ENCODE measurements at places on chromosomes 7 and 10.
A peak's percentile ranks its signal among the peaks of the same experiment; 100 is the strongest.

DNA sequence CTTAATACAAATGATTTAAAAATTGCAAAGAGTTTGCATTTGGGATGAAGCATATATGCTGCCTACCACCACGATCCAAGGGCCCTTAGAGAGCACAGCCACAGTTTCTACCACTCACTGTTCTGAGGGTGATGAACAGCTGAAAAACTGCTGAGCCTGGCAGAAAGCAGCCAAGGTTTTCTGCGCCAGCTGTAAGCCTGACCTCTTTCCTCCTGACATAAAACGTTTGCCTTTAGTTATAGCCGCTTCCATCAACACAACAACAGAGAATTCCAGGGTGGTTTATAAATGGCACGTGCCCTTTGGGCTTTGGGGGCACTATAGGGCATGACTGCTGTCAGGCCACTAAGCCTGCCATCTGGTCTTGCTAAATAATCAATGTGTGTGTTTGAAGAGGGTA, 222.8 kb downstream of the RELN start:
- no peak for DNase-seq

DNA sequence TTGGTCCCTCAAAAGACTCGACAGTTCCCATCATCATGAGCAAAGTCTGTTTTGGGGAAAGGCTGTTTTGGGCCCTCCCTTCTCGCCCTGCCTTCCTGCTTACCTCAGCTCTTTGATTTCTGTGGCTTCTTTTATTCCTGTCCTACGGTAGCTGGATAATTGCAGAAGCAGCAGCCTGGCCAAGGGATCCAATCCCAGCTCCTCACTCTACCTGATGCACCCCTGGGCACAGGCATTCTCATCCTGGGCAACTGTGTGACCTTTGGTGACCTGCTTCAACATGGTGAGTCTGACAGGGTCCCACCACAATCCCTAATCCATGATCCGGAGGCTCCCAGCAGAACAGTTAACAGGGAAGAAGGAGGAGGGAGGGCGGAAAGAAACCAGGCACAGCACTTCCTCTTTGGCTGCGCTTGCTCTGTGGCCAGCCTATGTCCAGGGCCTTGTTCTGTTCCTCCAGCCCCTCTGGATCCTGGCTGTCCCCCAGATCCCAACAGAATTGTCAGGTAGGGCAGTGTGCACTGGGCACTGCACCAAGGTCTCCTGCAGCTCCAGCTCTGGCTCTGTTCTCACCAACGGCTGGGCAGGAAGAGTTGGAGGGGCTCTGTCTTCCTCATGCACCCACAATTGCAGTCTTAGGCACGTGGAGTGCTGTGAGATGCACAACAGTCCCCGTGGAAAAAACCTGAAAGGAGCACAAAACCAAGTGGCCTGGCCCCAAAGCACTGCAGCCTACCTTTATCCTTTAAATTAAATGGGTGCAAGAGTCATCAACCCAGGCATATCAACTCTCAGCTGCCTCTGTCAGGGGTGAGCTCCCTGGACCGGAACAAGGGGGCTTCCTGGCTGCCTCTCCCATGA, 144.4 kb downstream of the PTPN20 start:
- DNase-seq, result no peak

DNA sequence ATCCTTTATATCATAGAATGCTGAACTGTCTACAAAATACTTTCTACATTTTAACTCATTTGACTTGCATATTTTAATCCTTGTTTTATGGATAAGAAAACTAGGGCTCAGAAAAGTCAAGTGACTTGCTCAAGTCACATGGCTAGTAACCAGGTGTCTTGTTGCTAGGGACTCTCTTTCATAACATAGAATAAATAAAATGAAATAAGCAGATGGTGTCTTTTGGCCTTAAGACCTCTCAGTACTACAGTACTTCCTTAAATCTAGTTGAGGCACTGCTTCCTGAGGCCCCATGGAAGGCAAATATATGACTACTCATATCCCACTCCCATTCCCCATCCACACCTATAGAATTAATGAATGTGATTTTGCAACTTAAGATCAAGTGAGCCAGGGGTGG, 87.9 kb downstream of the CDK6 start:
- DNase-seq, result no peak

DNA sequence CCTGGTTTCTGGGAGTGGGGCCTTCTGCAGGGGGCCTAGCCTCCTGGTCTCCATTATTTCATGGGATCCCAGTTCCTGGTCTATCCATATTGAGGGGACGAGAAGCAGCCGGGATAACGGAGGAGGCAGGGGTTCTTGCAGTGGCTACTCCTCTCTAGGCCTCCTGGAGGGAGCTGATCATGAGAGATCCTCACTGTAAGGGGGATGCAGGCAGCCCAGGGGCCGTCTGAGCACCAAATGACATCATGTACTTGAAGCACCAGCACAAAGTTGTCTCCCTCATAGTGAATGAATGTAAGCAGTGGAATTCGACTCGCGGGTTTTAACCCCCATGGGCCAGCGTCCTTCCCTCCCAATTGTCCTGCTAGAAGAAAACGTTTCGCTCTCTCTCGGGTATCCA, 964 bp upstream of the ADCY1 start:
- DNase-seq, result no peak

DNA sequence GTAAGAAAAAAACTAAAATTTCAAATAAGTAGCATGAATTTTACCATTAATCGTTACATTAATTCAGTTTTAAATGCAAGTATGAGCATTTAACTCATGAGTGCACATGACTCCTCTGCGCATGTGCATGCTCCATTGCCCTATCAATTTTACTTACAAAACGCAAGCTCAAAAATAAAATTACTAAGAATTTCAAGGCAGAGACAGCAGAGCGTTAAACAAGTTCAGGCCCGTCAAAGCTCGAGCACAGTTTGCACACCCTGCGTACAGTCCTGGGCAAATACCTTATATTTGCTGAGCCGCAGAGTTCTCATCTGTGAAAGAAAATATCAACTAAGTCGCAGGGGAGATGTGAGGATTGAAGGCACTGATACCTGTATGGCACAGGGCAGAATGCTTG, 373.6 kb downstream of the BBS9 start:
- DNase-seq, result no peak

DNA sequence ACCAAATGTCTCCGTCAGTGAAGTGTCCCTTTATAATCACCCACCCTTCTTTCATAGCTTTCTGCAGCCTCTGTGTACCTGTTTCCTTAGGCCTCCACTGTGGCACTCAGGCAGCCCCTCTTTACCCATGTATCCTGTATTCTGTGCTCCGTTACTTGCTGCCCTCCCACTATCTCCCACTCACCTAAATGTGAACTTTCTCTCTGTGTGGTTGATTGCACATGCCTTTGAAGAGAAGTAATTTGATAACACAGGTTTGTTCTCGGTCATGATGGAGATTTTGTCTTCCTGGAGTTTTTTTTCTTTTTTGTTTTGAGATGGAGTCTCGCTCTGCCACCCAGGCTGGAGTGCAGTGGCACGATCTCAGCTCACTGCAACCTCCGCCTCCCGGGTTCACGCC, 61.5 kb downstream of the REEP3 start:
- DNase-seq, result no peak

DNA sequence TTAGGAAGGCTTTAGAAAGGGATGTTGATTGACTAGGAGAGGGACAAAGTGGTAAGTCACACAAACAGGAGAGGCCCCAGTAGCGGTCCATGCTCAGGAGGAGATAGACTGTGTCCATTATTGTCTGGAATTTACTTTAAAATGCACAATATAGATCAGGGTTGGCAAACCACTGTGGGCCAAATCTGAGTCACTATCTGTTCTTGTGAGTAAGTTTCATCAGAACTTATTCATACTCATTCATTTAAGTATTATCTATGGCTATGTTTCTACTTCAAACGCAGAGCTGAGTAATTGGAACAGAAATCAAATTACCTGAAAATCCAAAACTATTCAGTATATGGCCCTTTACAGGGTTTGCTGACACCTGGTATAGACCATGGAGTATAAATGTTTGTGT, 166.5 kb downstream of the COL28A1 start:
- DNase-seq, result no peak

- no peak for DNase-seq
These were observed 26.2 kb upstream of the PIK3AP1 start for GRCh38 chr10:96746503-96746902.

DNA sequence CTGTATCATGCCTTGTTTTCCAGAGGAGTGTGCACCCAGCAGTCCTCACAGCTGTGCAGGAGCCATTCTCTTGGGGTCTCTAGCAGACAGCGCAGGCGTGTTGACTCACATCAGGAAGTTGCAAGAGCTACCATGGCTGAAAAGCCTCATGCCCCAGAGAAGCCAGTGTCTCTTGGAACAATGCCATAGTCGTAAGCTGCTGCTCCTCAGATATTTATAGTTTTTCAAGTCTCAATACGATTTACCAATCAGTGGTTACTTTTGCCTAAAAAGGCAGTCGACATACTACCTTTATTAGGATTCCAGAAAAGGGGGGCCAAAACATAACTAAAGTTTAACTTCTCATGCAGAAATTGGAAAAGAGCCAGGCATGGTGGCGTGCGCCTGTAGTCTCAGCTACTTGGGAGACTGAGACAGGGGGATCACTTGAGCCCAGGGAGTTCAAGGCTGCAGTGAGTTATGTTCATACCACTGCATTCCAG, 407.7 kb downstream of the PARD3 start:
- DNase-seq, result peak; percentile 34

GRCh38 chr10:70432561-70433263, 8.8 kb downstream of the NODAL start:
- no peak for DNase-seq

DNA sequence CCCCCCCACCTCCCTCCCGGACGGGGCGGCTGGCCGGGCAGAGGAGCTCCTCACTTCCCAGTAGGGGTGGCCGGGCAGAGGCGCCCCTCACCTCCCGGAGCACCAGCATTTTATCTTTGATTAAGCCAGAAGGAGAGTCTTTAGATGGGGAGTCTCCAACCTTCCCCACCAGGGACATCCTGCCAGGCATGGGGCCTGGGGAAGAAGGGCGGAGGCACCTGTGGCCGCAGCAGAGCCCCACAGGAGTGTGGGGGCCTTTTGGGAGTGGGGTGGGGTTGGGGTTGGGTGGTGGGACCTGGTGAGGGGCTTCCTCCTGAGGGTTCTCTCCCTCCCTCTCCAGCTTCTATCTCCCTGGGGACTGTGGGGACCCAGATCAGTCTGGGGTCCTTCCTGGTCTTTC, 18.2 kb downstream of the ZNF783 start:
- no peak for DNase-seq

GRCh38 chr7:103887853-103888602, 101.4 kb downstream of the RELN start:
- DNase-seq, result no peak

- no peak for DNase-seq
These were observed 638.9 kb upstream of the FZD8 start for GRCh38 chr10:36280890-36281499.

DNA sequence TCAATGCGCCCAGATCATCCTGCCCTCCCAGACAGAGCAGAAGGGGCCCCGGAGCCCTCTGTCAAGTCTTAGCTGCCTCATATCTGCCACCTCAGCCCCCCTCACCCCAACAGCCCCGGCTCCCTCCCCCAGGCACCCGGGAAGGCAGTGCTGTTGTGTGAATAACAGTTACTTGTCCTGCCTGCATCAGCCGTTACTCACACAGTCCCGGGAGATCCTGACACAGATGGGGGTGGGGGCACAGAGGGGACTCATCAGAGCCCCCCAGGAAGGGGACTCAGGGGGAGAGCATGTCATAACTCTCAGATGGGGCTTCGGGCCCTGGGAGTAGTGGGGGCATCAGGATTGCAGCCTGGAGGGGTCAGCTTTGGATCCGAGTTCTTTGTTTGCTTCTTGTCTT, 12.4 kb upstream of the SERPINE1 start:
- DNase-seq, result no peak

- no peak for DNase-seq
These were observed 389.4 kb upstream of the AUTS2 start for GRCh38 chr7:69208848-69209247.

GRCh38 chr10:103111918-103112877, 80.9 kb downstream of the NT5C2 start:
- DNase-seq, result no peak

GRCh38 chr7:69402696-69403095, 195.6 kb upstream of the AUTS2 start:
- no peak for DNase-seq

DNA sequence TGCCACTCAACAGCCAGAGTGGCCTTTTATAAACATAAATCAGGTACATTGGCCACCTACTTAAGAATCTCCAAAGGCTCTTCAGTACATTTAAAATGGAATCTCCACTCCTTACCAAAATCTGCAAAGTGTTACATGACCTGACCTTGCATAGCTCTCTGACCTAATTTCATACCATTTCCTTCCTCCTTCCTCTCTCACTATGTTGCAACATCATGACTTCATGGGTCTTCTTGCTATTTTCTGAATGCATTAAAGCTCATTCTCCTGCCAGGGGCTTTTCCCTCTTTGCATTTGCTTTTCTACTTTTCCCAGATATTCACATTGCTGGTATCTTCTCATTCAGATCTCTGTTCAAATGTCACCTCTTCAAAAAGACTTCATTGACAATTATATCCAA, 22.1 kb upstream of the PPP1R17 start:
- no peak for DNase-seq

GRCh38 chr10:103822107-103822716, 33.2 kb downstream of the SH3PXD2A start:
- DNase-seq, result no peak

DNA sequence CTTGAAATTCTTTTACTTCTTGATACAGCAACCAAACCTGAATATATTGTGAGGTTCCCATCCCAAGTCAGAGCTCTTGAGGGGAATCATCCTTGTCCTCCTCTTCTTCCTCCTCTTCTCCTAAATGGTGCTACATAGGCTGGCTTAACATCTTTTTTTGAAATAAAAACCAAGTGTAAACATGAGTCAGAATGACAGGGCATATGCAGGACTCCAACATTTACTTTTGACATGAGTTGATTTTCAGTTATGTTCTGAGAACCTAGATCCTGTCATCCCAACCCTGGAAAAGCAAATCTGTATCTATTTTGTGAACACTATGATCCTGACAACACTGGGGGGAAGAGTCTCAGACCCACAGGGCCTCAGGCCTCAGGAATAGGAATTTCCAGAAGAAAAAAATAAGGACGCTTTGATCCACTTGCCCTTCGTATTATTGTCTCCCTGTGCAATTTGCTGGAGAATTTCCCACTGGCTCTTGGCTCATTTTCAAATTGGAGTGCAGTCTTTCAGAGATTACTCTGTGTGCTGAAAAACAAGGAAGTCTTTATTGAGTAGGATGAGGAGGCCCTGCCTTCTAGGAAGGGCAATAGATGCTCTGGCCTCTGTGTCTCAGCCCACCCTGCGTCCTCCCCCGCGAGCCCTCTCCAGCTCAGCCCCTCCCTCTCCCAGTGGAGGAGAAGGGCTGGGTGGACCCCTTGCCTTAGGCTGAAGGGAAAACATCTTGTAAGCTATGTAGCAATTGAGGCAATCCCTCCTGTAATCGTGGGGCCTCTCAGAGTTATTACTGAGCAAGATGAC, 121.6 kb downstream of the CREB5 start:
- DNase-seq, result no peak

- DNase-seq, result no peak
These were observed 902.6 kb upstream of the MBL2 start for GRCh38 chr10:53675177-53675576.

- DNase-seq, result no peak
These were observed 582.4 kb upstream of the FOXK1 start for GRCh38 chr7:4099651-4100050.

- DNase-seq, result no peak
These were observed 62.8 kb upstream of the CUX1 start for GRCh38 chr7:101754424-101755159.
